NCI-H2081 (cell line): ENCODE measurements at places on chromosomes 5 and 9.

DNA sequence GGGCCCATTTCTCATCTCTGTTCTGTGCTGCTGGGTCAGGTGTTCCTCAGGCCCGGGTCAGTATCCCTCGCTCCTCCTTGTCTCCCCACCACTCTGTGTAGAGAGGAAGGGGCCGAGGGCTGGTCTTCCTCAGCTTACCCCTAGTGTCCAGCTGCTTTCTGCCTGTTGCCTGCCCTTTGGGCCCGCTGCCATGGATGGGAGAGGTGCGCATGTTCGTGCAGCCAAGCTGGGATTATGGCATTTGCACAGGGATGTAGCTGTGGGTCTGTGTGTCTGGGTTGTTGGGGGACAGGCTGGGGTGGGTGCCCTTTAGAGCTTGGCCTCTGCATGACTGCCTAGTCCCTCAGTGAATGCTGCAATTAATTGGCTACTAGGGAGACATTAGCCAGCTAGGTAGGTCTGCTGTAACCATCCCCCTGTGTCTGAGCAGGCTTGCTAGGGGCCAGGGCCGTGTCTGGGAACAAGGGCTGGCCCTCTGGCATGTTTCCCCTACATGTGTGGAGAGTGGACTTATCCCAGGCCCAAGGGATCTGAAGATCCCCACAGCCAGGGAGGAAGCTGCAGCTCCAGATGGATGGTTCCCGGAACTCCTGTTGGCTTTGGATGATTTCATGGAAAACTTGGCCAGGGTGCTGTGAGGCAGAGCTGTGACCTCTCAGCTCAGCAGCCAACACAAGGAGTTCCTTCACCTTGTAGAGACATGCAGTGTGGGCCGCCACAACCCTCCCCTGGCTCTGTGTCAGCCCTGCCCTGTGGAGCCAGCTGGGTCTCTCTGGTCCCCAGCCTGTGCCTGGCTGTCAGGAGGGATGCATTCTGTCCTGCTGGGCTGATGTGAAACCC lies 161.9 kb downstream of the MACROH2A1 start:
- no peak for DNase-seq

DNA sequence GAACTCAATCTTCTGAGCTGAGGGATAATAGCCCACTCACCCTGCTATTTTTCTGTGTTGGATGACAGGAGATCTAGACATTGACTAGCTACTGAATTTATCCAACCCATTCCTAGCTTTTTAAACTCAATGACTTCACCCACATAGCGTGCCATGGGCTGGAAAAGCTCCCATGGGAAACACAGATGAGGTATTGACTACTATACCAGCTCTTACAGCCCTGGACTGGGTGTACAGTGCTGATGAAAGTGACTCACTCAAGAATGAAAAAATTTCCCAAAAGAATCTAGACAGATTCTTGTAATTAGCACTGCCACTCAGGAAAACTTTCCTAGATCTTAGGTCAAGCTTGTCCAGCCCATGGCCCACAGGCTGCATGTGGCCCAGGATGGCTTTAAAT lies 72.7 kb upstream of the NREP start:
- DNase-seq = no peak

DNA sequence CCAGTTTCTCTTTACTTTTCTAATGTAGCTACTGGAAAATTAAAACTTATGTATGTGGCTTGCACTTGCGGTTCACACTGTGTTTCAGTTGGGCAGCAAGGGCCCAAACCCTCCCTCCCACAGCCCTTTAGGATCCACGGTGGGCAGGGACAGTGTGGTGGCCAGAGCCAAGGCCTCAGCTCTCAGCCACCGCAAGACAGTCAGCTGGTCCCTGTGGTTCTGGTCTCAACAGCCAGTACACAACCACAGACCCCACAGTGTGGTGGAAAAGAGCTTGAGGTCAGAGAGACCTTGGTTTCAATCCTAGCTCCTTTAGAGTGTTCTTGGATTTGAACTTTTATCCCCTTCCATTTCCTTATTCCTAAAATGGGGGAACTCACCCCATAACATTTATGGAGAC lies 153.0 kb upstream of the SMIM23 start:
- DNase-seq = no peak

- DNase-seq = peak; percentile 72
These were observed 2.8 kb downstream of the CD74 start for GRCh38 chr5:150409638-150410523.

DNA sequence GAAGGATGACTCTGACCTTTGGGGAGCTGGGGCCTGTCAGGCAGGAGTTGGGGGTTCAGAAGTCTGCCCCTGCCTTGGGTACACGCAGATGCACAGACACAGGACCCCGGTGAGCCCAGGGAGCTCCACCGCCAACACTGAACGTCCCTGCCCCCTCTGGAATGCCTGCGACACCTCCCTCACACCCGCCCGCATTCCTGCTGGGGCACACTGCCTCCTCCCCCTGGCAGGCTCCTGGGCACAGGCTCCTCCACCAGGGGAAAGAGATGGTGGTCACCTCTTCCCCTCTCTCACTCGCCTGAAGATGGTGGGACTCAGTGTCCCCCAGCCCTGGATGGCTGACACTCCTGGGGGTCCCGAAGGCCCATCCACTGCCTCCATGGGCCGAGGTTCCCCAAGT lies 12.0 kb downstream of the CRB2 start:
- DNase-seq = no peak

GRCh38 chr5:168979135-168979534 lies 321.8 kb downstream of the SLIT3 start:
- no peak for DNase-seq

DNA sequence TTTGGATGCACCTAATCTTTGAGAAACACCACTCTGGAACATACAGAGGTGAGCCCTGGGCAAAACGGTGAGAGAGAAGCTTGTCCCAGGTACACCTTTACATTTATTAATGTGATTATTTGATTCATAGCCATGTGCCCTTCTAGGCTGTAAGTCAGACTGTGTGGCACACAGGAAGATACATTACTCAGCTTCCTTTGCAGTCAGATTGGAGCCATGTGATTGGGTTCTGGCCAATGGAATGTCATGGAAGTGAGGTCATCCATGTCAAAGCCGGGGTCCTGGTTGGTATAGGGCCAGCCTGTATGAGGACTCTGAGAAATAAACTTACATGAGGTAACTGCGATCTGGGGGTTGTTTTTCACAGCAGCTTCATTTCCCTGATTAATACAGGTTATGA lies 106.8 kb upstream of the CD180 start:
- DNase-seq = no peak

DNA sequence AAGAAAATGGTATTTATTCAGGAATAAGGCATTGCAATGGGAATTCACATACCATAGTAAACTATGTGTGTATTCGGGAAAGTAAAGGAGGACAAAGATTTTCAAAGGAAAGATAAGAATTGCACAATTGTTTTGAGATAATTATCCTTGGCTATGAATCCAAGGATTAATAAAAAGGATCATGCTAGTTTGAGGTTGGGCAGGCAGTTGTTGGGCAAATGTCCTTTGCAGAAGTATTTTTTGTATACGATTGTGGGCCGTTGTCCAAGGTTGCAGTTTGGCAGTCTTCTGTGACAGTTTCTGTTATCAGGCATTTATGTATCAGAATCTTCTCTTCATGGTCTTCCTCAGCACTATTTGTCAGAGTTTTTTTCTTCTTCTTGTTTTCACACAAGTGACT lies 10.6 kb upstream of the UBAP2 start:
- DNase-seq = no peak

GRCh38 chr9:37452611-37453010 lies 12.6 kb downstream of the ZBTB5 start:
- DNase-seq = no peak

DNA sequence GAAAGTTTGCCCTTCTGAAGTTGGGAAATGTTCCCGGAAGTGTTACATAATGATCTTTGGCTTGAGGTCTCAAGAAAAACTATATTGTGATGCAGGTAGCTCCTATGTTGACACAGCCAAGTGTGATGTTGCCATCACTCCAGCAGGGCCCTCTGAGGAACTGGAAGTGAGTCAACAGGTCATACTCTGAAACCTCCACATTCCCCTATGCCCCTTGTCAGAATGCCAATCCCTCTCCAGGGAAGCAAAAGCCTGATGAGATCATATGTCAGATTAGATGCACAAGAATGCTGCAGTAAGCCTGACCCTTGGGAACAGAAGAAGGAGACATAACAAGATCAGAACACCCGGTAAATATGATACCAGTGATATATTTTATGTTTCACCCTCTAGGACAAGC lies 66.8 kb upstream of the ITGA2 start:
- DNase-seq = no peak

- DNase-seq = peak; percentile 91
These were observed 102.4 kb downstream of the VAV2 start for GRCh38 chr9:133889584-133890301.

DNA sequence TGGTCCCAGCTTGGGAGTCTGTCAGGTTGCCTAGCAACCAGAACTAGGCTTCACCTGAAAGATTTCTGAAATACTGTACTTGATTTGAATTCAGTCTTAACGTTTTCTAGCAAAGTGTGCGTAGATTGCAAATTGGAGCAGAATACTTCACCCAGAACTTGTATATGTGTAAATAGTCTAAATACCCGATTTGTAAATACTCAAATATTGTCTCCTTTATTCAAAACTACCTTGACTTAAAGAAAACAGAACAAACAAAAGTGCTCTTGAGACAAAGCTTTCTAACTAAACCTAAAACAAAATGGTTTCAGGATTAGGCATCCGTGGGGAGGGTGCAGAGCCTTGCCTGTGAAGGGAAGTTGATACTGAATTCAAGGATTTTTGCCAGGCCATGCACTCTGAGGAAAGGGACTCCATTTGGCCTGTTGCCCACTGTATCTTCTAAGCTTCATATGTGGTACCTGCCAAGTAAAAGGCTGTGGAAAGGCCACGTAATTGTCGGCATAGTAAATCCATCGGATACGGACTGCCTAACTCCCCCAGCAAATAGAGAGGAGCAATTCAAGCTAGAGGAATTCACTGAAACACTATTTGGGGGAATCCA lies 744 bp upstream of the HMGCS1 start:
- peak; percentile 40 for DNase-seq
